ENCODE measurements at places on chromosomes 3 and 15.

DNA sequence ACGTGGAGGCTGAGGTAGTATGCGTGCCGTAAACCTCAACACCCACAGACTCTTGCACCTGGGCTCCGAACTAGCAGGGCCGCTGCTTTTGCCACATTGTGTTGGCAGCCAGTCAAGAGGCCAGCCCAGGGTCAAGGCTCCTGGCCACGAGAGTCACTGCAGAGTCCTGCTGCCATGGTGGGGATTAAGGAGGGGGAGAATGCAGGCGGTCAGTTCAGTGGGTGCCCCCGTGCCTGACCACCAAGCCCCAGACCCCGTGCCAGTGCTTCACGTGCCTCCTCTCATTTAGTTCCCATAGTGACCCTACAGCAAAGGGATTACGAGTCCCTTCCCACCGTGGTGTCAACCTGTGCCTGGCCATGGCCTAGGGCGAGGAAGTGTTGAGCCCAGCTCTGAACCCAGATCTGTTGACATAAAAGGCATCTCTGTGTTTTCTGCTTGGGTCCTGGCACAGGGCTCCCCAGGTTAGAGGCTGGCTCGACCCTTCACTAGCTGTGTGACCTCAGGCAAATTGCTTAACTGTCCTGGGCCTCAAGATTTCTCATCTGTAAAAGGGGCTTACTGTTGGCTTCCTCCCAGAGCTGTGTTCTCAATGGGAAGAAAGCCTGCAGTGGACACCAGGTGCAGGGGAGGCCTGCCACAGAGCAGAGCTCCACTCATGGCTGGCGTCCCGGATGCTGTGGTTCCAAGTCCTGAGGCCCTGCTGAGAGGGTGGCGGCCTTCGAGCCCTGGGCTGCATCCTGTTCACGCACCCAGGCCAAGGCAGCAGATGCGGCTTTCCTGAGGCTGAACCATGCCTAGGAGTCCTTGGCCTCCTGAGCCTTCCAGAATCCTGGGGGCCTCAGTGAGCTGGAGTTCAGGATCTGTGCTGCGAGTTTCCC, 32.8 kb downstream of the FBLN2 start:
- DNase-seq, result no peak

- no peak for DNase-seq
Observed at GRCh38 chr3:100209948-100210771, 50.6 kb upstream of the TBC1D23 start.

- DNase-seq, result no peak
Observed at GRCh38 chr15:100909565-100909964, 9.6 kb upstream of the LRRK1 start.

DNA sequence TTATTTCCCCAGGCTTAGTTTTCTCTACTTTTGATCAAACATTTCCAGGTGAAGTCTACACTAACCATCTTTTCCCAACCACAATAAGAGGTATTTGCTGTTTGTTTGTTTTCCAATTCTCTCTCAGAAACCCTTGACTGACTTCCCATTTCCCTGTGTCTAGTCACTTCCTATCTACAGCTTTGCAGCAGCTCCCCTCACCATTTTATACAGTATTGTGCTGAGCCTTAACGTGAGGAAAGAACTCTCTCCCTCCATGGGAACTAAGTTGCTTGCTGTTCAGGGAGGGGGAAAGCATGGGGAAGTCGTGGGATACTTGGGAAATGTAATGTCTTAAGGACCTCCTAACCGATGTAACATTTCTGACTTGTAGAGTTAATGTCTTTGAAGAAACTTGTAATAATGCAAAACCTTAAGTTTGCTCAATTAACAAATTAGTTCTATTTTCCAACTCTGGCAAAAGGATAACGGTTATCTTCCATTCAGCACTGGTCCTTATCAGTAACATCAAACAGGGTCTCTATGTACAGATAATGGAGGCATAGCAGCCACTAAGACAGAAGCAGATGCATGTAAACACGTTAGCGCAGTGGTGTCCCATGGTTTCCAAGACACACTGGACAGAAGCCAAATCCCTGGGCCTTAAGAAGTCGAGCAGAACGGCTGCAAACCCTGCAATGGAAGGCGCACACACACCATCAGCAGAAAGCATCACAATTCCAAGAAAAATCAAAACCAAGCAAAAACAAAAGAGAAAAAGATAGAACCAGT, 39.7 kb downstream of the NPTN start:
- no peak for DNase-seq

- DNase-seq, result no peak
Observed at GRCh38 chr3:126375835-126376331, 18.7 kb upstream of the KLF15 start.

DNA sequence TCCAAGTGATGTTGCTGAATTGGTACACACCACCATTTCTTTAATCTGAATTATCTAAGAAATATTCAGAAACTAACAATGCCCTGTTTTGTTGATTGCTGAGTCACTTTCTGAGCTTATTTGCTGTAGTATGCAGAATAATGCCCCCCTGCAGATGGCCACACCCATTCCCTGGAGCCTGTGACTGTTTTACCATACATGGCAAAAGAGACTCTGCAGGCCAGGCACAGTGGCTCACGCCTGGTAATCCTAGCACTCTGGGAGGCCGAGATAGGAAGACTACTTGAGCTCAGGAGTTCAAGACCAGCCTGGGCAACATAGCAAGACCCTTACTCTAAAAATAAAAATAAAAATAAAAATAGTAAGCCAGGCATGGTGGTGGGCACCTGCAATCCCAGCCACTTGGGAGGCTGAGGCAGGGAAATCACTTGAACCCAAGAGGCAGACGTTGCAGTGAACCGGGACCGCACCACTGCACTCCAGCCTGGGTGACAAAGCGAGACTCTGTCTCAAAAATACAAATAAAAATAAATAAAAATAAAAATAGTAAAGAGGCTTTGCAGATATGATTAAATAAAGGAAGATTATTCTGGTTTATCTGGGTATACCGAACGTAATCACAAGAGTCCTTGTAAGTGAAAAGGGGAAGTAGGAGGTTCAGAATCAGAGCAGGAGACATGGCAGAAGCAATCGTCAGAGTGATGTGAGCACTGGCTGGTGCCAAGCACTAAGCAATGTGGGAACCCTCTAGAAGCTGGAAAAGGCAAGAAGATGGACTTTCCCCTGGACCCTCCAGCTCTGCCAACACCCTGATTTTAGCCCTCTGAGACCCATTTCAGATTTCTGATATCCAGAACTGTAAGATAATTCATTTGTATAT, 19.0 kb downstream of the PCYT1A start:
- DNase-seq, result no peak

GRCh38 chr15:98724494-98724893, 76.2 kb downstream of the IGF1R start:
- no peak for DNase-seq

DNA sequence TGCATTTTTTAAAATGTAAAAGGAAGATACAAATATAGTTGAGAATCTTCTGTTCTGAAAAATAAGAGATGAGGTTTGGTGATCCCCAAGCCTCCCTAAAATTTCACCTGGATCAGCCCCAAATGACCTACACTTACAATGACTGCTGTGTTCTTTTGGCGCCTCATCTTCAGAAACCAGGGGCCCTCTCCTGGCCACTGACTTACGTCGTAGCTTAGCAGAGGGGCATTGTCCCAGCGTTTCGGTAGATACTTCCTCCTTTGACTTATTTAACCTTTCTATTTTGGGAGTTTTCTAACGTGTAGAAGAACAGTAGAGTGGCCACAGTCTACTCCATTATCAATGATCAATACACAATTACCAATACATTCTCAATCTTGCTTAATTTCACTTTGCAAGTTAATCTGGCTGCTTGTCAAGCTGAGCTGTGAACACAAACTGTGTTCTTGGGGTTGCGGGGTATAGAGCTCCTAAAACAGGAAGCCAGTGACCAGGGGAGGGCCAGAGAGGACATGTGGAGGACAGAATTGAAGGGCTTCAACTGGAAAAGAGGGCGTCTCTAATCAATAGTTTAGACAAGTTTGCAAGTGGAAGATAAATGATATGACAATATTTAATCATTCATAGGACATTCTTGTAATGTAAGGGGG, 419.5 kb downstream of the LPP start:
- DNase-seq, result no peak

- no peak for DNase-seq
Observed at GRCh38 chr3:66518126-66518525, 17.3 kb upstream of the LRIG1 start.

- DNase-seq, result no peak
Observed at GRCh38 chr3:14762701-14763100, 56.1 kb upstream of the FGD5 start.

GRCh38 chr3:138800248-138800647, 34.5 kb downstream of the PIK3CB start:
- DNase-seq, result no peak

GRCh38 chr15:82916161-82916952, 36.2 kb downstream of the HOMER2 start:
- no peak for DNase-seq

DNA sequence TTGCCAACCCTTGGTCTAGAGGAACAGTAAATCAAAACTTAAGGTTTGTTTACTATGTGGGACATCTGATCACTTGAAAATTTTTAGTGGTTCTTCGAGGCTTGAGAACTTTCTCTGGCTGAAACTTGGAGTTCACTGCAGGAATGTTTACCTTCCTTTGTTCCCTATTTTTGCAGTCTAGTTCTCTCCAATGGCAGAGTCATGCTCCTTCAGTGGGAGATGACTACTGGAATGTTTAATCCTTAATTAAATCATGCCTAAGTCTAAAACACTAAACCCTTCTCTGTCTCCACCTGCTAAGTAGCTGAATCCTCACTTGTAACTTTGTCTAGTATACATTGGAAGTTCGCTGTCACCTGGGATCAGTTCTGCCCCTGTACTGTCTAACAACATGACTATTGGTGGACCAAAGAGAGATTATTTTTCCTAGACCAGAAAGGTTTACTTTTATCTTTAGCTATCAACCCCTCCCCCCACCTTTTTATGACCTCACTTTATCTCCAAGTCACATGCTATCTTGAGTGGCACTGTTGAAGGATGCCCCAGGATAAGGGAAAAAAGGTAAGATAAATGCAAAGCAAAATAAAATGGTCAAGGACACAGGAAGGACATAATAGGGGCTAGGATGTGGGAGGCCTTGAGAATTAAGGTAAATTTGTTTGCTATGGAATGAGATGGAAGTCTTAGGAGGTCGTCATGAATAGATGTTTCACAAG, 1.2 kb upstream of the ZNF609 start:
- no peak for DNase-seq

GRCh38 chr3:104781112-104781511, 585.6 kb upstream of the ALCAM start:
- DNase-seq, result no peak

- no peak for DNase-seq
Observed at GRCh38 chr15:89963301-89964231, 37.6 kb upstream of the ZNF710 start.

DNA sequence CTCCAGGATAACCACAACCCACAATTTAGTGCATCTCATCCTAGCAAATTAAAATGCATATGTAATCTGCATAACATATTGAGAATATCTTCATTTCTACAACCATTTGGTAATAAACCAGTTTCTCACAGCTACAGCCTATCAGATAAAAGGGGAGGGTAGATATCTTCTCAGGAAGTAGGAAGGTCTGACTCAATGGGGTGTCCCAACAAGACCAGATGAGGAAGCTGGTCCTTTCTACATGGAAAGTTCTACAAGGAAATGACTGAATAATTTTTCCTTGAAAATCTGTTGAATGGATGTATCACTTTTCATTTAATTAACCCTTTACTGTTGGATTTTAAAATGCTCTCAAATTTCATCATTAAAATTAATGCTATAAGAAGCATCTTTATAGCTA, 17.4 kb upstream of the TMPRSS7 start:
- DNase-seq, result no peak

- DNase-seq, result no peak
Observed at GRCh38 chr15:69170597-69170996, 10.2 kb downstream of the GLCE start.

- peak; percentile 5 for DNase-seq
Observed at GRCh38 chr3:98596541-98597500, 3.4 kb upstream of the CPOX start.

GRCh38 chr3:59908701-59909100, 858.9 kb upstream of the CFAP20DC start:
- no peak for DNase-seq

- peak; percentile 50 for DNase-seq
Observed at GRCh38 chr15:96331945-96332636, 1.6 kb downstream of the NR2F2 start.

DNA sequence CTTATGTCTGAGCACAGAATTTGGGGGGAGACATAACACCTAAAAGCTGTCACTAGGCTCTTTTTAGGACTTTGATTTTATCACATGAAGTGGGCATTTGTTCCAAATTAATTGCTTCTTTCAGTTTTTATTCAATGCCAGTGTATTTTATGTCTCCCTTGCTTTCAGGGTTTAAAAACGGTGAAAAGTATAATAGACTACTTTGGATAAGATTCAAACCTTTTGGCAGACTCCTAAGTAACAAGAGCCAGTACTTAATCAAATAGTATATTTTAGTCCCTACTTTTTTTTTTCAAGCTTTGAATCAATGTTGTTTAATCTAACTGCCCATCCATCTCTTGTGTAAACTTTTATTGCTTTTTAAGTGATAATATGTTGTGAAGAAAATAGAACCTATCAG, 847.2 kb upstream of the DPPA4 start:
- no peak for DNase-seq

- DNase-seq, result no peak
Observed at GRCh38 chr15:91021516-91022074, 799 bp downstream of the VPS33B start.

DNA sequence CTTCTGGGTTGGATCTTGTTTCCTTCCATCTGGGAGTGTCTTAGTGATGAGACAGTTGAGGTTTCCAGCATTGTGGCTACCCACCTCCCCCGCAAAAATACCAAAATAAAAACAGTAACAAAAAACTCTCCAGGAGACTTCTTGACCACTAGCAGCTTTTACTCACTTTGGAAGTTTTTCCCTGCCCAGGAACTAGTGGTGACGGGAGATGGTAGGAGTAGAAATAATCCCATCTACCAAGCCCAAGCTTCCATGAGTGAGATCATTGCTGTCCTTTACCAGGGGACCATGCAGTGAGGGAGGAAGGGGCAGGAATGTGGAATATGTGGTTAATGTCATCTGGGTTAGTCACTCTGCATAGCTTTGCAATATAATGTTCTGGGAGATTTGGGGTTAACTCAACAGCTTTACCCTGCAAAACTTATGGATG, 187.7 kb downstream of the ITPR1 start:
- no peak for DNase-seq

GRCh38 chr3:71951842-71952241, 166.9 kb upstream of the PROK2 start:
- DNase-seq, result no peak

- no peak for DNase-seq
Observed at GRCh38 chr3:160929595-160929994, 173.6 kb downstream of the PPM1L start.

Data from NCI-H526 treated with DMSO at 0.1 percent for 48 hours (cell line).